ENCODE measurements at places on chromosomes 4 and X.

GRCh38 chr4:1715002-1715758 is 3.1 kb upstream of the SLBP start:
- DNase-seq, result no peak

DNA sequence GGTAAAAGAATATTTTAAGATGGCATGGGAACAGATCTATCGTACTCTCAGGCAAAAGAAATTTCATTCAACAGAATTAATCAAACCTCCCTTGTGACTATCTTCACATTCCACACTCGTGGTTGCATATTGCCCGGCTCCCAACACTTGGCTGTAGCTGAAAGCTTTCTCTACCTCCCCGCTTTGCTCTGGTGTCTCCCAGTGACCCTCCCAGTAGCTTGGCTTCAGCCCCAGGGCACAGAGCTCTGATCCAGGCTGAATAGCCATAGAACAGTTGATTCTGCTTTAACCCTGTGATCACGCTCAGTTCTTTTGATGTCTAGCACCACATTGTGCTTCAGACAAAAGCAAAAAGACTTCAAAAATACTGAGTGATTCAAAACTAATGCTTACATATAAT is 24.6 kb downstream of the SLC7A11 start:
- no peak for DNase-seq

DNA sequence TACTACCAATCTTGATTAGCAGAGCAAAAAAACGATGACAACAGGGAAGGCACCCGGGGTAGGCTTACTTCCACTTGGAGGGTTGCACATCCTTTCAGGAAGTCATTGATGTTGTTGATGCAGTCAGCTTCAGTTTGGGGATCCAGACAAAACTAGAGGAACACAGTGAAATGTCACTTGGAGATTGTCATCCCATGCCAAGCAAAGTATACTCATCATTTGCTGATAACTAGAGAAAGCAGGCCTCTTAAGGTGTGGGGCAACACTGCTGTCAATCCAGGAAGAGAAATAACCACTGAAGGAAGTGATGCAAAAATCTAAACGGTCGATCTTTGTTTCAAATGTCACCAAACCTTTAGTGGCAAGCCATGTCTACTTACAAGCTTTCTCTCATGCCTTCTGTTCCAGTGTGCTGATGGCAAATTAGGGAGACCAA is 1.4 kb downstream of the ARHGEF6 start:
- DNase-seq, result no peak

DNA sequence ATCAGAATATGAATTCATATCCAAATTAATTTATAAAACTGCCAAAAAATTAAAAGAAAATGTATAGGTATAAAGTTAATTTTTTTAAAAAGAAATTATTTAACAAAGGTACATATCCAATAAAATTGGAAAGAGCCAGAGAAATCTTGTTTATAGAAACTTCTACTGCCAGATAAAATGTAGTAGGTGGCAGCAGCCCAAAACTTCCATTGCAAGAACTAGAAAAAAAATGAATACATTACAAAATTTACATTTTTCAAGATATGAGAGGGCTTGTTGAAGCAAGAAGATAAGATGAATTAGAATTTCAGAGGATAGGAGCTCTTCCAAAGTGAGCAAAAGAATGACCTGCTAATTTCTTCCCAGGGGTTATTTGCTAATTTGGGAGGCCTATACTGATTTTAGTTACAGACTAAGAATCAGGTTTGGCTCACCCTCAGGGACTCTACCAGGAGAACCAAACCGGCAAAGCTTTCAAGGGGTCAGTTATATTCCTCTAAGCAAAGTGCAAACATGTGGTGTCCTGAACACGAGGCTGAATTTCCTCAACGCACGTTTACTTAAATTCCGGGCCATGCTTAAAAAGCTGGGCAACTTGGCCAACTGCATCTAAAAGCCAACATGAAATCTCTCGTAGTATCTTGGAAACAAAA is 17.5 kb downstream of the ANKRD50 start:
- no peak for DNase-seq

DNA sequence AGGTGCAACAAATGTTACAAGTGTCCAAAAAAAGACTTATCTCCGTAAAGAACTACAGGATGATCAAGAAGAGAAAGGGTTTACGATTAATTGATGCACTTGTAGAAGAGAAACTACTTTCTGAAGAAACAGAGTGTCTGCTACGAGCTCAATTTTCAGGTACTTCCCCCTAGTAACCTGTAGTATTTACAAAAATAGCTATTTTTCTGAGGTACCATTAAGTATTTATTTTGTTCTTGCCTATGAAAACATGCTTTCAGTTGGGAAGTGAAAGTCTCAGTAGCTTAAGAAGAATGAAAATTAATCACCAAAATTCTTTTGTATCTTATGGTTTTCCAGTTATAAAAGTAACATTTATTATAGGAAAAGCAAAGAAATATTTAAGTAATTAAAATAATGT is 5.9 kb downstream of the THAP9 start:
- DNase-seq, result no peak

DNA sequence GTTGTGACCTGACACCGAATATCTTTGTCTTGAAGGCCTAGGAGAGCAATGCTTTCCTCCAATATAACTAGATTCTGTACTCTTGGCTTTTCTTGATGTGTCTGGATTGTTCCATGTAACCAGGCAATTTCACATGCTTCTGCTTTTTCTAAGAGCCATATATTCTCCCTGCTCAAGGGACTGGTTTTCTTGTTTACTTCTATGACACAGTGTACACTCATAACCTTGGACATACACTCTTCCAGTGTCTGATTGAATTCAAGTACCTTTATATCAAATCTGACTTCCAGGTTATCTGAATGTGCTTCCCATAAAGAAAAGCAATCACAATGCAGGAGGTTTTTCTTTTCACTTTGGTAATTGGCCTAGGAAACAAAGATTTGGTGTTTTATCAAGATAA is 17.4 kb upstream of the EIF4E start:
- no peak for DNase-seq

DNA sequence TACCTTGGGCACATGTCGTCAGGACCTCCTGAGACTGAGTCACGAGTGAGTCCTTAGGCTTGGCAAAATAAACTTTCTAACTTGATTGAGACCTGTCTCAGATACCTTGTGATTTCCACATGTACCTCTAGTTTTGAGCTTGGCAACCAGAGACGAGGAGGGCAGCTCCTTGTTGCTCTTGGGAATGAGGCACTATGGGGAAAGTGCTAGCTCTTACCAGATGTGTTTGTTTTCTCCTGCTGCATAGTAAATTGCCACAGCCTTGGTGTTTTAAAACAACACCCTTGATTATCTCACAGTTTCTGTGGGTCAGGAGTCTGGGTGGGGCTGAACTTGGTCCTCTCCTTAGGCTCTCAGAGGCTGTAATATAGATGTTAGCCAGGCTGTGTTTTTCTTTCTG is 59.1 kb upstream of the MAML3 start:
- no peak for DNase-seq
